Globus pallidus (tissue), 1 donor: ENCODE measurements at places on chromosomes 3 and 15.
A peak's percentile ranks its signal among the peaks of the same experiment; 100 is the strongest.

GRCh38 chr3:170889132-170889531, 19.1 kb upstream of the RPL22L1 start:
- DNase-seq: no peak

DNA sequence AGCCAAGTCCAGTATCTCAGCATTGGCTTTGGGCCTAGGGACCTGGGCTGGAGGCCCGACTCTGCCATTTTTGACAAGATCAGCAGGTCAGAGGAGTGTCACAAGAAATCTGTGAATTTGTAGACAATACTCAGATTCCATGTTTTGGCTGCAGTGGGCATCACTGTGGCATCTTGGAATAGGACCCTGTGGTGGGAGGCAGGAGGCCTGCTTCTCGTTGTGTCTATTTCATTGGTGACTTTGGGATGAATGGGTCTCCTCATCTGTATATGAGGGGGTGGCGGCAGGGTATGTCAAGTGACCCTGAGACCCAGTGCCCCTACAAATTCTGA, 3.3 kb downstream of the C15orf39 start:
- DNase-seq: no peak

DNA sequence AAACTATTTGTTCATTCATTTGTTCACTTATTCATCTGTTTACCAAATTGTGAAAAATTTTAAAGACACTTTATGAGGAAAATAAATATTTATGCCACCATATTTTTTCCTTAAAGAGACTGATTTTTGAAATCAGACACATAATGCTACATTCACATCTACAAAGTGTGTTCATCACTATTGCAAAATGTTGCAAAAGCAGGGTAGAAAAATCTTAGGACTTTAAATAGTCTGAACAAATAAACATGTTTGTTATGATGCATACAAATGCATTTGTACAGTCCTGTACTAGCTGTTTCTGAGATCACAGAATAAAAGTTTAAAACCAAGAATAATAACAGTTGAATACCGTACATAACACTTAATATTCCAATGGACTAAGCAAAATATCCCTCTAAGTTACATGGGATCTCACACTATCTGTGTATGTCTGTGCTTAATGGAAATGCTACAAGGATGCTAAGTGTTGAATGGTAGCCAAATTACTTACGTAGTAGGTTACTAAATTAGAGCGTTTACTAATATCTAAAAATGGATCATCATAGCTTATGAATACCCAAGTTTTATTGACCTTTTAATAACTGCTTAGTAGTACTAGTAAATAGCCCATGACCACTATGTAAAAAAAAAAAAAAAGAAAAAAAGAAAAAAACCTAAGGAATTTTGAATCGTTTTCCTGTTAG, 25.1 kb downstream of the ATP11B start:
- no peak for DNase-seq

DNA sequence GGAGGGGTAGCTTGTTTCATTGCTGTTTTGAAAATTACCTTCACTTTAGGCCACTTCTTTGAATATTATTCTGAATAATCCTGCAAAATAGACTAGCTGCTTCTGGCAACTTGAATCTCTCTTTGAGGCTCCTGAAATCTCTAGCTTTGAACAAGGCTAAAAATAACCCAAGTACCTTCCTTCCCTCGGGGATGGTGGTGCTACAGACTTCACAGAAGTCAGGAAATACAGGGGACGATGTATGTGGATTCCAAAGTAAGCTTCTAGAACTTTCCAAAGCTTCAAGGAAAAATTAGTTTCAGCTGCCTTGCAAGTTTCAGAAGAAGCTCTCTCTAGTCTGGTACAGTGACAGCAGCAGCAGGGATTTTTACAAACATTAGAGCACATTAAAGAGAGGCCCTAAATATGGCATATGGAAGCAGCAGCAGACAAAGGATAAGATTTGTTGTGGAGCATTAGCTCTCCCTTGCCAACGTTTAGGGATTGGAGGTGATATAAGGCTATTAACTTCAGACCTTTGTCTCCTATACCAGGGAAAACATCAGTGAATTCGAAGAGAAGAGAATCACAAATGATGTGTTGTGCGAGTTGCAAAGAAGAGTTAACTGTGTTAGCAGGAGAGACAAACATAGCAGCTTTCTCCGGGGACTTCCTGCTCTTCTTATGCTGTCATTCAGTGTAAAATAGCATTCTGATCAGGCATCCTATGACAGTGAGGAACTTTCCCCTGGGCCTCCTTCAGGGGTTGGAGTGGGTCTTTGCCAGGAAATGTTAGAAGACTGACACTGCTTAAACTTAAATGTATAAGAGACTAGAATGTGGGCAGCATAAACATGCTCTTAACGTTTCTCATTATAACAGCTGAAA, 783.0 kb upstream of the ARPP21 start:
- no peak for DNase-seq

DNA sequence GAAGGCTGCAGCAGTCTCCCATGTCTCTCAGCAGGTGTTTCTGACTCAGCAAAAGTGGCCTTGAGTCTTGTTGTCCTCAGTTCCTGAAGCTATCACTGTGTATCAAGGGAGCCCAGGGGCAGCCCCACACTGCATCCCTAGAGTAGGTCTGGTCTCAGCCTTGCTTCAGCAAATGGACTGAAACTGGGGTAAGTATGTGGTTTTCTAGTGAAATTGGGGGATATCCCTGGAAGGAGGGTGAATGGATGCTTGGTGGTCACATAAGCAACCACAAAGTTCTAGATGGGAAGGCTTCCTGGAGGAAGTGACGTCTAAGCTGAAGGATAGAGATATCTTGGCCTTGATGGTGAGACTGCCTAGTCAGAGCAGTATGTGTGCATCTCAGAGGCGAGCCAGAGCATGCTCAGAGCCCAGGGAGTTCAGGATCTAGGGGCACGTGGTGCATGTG, 38.4 kb downstream of the TMEM158 start:
- DNase-seq: no peak

GRCh38 chr15:95522533-95522932, 808.0 kb upstream of the NR2F2 start:
- no peak for DNase-seq

DNA sequence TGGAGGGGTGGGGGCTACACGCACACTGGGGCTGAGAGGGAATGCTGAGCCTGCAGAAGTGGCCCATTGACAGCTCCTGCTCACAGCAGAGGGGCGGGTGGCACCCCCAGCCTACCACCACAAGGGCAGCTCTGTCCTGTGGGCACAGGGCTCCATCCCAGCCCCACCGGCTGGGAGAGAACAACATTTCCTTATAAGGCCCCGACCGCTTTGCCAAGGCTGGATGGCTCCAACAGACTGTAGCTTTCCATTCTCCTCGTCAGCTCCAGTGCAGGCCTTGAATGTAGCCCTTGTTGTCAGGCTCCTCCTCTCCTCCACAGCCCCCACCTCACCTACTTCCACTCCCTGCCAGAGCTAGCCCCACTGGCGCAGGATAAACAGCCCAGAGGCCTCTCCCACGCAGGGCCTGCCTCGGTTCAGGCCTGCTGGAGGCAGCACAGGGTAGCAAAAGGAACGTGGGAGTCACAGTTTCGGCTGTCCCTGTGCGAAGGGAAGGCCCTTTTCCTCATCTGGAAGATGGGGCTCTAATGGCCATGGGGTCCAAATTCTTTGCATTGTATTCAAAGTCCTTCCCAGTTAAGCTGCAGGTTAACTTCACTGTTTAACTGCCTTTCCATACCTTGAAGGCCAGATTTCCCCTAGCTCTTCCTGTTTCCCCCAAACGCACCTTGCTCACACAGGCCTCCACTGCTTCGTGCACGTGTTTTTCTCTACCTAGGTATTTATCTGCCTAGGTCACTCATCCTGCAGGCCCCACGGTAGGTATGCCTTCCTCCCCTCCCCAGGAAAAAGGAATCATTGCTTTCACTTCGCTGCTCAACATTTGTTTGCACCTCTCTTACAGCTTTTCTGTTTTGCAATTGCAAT, 101.6 kb upstream of the LPP start:
- peak; percentile 100 for DNase-seq

DNA sequence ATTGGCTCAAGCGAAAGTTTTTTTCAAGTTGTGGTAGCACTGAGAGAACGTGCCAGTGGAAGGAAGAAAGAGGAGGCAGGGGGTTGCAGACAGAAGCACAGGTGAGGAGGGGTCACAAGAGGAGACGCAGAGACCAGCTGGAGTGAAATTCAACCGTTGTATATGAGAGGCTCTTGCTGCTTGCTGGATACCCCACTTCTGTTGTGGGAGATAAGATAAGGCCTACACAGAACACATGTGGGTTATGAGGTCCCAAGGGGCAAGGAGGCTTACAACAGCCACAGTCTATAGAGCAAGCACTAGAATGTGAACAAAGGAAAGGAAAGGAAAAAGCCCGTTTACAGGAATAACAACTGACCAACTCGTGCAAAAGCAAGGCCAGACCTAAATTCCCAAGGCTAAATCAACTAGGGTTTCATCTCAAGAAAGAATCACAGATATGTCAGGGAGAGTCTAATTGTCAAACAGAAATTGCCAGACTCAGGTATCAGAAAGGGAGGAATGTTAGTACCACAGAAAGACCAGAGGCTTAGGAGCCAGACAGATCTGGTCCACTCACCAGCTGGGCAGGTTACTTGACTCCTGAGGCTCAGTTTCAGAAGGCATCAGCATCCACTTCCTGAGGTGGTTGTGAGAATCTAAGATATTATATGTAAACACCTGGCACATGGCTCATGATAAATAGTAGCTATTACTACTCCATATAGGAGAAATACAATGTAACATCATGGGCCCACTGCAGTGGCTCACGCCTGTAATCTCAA, 60.9 kb downstream of the MSL2 start:
- no peak for DNase-seq

DNA sequence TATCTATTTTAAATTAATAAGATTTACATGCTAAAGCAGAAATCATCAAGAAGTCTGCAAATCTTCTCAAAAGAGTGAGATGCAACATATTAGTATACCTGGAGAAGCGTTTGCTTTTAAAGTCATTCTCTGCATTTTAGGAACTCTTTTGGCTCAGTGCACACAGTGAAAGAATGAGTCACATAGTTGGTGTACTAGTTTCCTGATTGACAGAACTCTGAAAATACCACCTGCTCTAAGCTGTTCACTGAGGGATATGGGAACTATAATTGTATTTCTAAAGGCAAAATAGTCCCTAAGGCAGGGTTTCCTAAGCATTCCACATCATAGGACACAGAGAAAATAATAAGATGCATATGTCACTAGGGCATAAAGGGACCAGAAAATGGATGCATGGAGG, 838.5 kb downstream of the DIPK2A start:
- no peak for DNase-seq

DNA sequence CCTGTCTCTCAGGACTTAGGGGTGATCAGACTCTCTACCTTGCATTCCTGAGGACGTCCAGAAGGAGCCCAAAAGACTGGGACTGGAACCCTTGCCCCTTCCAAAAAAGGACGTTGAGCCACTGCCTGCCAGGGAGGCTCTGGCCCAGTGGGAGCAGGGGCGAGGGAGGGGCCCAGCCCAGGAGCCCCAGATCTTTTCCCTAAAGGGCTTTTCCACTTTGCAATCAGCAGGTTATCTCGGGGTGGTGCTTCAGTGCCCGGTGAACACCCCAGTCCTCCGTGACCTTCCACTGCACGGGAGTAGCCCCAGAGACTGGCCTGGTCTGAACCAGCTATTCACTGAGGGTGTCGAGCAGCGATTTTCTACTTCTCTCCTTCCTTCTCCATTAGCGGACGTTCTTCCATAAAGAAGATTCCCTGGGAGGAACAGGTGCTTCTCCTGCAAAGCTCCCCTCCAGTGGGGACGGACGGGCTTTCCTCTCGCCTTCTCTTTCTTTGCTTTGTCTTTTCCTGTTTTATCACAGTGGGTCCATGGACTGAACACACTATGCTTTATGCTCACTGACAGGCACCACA, 113.7 kb downstream of the CHSY1 start:
- no peak for DNase-seq

DNA sequence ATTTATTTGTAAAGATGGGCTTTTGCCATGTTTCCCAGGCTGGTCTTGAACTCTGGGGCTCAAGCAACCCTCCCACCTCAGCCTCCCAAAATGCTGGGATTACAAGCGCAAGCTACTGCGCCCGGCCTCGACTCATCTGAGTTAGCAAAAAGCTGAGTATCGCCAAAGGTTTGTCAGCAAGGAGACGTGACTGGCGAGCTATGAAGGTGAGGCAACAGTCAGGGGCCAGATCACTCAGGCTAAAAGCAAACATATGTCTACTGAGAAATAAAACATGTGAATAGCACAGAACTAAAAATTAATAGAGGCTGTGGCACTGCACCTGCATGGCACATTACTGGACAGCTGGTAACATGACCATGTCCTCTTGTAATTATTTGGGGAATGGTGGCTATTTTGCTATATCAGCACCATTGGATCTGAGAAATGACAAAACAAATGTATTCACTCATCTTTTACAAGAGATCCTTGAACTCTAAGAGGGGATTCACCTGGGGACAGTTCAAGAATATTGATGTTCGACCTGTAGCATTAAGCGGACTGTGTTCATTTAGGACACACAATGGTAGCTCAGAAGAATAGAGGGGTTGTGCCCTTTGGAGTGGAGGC, 10.0 kb upstream of the SLC25A26 start:
- no peak for DNase-seq

DNA sequence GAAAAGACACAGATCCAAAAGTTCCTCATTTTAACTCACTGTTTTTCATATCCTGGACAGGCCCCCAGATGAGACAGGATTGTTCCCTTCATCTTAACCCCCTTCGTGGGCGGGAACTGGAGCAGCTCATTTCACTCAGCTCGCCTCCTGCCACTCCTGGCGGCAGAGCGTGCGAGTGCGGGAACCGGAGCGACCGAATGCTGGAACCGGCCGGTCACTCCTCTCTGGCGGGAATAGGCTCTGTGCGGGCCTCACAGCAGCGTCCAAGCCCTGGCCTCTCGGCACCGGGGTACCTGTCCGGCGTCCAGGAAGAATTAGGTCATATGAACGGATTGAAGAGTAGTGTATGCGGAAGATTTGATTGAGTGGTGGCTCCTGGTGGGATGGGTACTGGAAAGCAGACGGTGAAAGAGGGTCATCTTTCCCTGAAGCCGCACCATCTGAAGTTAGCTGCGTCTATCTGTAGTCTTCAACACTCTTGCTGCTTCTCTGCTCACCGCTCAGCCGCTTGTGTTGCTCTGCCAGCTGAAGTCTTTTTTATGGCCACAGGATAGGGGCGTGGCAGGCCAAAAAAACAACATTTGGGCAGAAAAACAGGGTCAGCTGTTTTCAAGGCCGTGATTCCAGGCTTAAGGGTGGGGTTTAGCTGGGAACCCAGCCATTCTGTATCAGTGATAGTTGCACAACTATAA, 42.3 kb upstream of the FXR1 start:
- DNase-seq: no peak

DNA sequence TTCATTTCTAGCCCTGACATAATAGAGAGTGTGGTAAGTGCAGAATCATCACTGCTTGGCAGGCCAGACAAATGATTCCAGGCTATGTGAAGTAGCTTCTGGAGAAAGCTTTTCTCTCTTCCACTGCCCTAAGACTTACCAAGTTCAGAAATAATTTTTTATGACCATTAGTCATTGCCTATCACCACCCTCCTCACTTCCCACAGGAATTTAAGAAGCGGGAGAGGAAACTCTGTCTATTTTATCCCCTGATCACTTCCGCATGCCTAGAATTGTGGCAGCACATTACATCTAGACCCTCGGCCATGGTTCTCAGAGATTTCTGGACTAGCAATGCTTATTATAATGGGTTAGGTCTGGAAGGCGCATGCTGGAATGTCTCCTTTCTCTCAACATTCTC, 397.8 kb upstream of the NR2F2 start:
- no peak for DNase-seq
